ENCODE measurements at places on chromosomes 4 and X.

DNA sequence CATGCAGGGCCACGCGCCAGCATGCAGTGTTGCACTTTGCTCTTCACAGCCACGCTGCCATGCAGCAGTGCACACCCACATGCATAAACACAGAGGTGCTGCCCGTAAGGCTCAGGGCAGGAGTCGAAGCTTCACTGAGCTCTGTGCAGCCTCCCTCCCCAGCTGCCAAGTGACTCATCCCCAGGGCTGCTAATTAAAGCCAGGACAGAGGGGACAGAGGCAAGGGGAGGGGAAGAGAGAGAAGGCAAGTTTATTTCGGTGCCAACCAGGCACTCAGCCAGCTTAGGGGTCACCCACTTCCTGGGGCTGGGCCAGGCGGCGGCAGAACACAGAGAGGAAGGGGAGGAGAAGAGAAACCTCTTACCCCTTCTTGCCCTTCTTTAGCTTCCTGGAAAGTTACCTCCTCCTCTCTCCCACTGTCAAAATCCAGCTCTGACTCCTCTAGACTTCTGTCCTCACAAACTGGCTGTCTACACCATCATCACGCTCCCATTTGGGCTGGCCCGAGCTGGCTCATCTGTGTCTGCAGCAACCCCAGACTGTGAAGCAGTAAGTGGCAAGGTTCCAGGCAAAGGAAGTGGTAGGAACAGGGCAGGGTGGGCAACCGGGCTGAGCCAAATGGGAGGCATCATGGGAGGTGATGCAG is 6.2 kb upstream of the IQSEC2 start:
- DNase-seq = no peak

GRCh38 chr4:109294468-109295020 is 7.9 kb downstream of the COL25A1 start:
- DNase-seq = no peak

- no peak for DNase-seq
Observed at GRCh38 chrX:97844943-97845342, 961.2 kb downstream of the RPA4 start.

DNA sequence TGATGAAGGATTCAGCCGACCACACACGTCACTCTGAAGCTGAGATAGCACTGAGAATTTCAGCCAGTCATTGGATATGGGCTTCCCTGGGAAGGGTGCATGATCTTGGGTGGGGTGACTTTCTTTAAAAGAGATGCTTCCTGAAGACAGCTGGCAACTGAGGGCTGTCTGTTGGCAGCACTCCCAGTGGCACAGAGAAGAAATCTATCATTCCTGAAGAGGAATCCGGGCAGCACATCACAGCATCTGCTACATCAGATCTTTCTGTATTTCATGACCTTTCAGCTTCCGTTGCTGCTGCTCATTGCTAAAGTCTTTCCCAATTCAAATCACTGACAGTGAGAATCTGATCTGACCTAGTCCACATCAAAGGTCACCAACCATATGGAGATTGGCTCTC is 193.8 kb upstream of the RBPJ start:
- no peak for DNase-seq

GRCh38 chr4:26858035-26858918 is 2.4 kb upstream of the STIM2 start:
- DNase-seq = no peak

- DNase-seq = no peak
Observed at GRCh38 chr4:83370640-83370906, 35.9 kb upstream of the HPSE start.

DNA sequence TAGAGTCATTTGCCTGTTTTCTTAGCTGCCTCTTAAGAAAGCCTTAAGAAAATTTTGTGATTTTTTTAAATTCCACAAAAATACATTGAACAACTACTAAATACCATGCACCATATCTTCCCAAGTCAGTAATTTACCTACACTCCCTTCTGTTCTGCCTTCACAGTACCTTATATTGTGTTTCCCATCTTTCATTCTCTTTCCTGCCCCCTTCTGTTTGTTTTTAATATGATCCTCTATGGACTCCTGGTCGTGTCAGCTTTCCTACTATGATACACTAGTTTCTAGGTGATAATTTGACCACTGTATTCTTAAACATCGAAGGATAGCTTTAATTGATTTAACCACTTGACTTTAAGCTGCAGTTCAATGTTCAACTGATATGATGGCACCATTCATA is 297.7 kb upstream of the HAND2 start:
- DNase-seq = no peak

DNA sequence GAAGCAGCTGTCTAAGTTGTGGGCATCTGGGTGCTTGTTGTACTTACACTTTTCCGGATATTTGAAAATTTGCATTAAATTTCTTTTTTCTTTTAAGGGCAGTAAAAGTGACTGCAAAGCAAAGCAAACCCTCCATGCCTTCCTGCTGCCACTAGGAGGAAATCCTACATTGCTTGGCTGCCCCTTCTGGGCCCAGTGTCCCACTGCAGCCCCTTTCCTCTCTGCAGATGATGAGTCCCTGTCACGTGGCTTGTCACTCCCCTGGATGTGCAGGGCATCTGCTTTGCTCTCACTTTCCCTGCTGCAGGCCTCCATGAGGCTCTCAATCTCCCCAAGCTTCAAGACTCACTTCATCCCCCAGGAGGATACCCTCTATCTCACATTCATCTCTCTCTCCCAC is 12.7 kb downstream of the TSR2 start:
- no peak for DNase-seq

GRCh38 chrX:107842715-107843400 is 17.2 kb downstream of the MID2 start:
- DNase-seq = no peak

DNA sequence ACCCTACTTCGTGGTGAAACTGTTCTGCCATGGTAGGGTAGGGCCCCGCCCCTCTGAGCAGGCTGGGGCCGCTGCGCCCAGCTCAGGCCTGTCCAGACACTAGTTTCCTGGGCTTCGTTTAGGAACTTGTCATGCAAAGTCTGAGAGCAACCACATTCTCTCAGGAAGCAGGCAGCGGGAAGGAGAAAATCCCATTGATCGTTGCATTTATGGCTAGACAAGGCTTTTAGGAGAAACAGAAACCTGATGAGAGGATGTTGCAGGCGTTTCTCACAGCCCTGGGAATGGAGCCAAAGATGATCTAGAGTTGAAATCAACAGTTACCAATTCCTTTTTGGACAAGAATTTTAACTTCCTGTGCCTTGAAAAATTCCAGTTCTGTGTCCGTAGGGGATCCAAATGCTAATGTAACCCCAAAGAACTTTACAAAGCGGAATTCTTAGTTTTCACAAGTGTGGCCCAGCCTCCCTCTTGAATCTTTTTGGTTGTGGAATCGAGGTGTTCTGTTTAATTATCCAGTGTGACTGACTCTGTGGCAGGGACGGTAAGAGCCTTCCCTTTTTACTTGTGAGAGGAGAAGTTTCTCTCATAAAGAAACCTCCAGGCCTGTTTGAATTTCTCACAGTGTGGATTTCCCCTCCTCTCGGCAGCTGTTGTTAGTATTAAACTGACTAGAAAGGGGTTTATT is 4.5 kb upstream of the CXCL9 start:
- DNase-seq = no peak

- no peak for DNase-seq
Observed at GRCh38 chr4:8393593-8394038, 46.9 kb downstream of the ACOX3 start.

DNA sequence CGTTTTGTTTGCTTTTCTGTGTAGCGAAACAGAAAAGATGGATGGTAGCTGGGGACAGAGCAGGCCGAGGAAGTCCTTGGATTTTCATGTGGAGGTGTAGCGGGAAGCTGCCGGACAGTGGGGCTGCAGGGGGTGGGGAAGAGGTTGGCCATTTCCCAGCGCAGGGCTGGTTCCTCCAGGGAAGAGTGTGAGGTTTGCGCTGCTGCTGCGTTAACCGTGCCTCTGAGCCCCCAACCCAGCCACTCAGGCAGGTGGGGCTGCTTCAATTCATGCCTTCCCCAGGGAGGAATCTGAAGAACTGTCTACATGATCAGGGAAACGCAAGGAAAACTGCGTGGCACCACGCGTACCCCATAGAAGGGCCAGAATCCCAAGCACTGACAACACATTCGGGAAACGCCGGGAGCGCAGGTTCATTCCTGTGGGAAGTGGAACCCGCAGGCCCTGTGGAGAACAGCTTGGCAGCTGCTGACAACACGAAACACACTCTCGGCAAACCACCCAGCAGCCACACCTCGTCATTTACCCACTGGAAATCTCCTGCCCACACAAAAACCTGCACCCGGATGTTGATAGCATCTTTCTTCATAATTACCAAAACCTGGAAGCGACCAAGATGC is 57.7 kb downstream of the PCGF3 start:
- no peak for DNase-seq

- no peak for DNase-seq
Observed at GRCh38 chrX:131782646-131783045, 238.8 kb downstream of the OR13H1 start.

DNA sequence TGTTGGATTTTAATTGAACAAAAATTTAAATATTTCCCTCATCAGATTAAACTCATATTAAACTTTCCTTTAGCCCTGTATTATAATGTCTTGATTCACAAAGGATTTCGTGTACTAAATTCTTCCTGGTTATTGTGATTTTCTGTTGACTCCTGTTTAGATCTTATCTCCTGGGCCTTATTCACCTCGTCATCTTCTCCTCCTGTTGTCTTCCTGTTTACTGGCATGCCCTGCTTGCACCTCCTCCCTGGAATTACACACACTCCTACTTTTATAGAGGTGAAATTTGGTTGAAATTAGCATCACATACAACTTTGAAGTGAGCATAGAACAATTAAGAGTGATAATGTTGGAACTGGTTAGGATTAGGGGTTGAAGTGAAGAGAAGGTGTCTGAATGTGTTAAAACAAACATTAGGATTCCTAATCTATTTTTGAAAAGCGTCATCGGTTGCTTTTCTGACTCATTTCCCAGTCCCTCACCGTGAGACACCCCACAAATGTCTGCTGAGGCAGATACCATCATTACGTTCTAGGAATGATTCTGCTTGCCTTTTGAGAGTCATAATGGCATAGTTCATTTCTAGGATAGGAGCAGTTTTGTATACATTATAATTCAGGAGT is 32.5 kb downstream of the TLL1 start:
- DNase-seq = no peak

GRCh38 chrX:14913241-14913640 is 40.0 kb downstream of the MOSPD2 start:
- DNase-seq = no peak

DNA sequence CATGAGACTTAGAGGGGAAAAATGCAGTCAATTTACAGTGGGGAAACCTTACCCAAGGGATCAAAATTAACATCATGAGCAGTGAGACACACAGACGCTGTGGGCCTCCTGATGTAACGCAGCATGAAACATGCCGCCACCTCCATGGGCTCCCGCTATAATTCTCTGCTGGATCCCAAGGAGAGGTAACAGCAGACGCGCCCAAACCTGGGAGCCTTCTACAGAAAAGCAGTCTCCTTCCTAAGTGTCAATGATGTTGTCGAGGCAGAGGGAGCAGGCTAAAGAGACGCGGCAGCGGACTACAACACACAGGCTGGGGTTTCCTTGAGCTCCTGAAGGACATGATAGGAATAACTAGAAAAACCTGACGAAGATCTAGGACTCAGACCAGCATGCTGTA is 142.3 kb downstream of the AFAP1 start:
- no peak for DNase-seq

DNA sequence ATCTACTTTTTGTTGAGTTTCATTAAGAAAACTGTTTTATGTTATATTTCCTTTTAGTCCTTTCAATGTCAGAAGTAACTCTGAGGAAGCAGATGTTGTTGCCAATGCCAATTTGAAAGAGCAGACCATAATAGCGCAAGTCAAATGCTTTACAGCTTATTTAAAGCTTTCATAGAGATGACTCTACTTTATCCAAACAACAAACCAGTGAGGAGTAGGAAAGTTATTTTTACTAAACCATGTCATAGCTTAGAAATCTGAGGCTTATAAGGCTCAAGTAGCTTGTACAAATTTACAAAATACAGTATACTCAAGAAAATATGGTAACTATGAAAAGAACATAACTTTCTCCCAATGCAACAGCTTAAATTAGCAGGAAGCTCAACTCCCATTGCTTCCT is 40.1 kb upstream of the SPOCK3 start:
- DNase-seq = no peak

DNA sequence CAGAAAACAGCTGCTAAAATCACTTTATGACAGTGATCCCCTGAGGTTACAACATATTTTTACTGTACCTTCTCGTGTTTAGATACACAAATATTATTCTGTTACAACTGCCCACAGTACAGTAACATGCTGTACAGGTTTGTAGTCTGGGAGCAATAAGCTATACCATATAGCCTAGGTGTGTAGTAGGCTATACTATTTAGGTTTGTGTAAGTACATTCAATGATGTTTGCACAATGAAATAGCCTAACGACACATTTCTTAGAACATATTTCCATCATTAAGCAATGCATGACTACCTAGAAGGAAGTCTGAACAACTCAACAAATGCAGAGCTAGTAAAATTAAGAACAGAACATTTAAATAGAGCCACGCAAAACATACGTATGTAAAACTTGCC is 112.7 kb downstream of the ZAR1 start:
- DNase-seq = no peak

- DNase-seq = no peak
Observed at GRCh38 chr4:184309241-184310170, 91.8 kb upstream of the ENPP6 start.

Data from esophagus squamous epithelium (tissue), 5 donors.